ENCODE measurements at places on chromosomes 5 and 9.

DNA sequence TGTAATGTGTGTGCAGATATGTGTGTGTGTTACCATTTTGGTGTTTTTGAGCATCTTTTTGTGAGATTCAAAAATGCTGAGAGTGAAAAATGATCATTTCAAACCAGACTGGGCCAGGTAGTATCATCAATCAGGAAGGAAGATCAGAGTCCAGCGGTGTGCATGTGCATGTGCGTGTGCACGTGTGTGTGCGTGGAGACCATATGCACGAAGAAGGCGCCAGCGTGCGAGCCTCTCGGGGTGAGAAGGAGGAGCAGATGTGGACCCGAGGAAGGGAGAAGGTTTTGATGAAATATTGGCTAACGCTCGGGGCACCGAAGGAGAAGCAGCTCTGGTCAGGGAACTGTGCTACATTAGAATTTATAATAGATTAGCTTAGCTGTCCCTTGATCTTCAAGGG is 516.4 kb downstream of the CCDC171 start:
- no peak for DNase-seq

DNA sequence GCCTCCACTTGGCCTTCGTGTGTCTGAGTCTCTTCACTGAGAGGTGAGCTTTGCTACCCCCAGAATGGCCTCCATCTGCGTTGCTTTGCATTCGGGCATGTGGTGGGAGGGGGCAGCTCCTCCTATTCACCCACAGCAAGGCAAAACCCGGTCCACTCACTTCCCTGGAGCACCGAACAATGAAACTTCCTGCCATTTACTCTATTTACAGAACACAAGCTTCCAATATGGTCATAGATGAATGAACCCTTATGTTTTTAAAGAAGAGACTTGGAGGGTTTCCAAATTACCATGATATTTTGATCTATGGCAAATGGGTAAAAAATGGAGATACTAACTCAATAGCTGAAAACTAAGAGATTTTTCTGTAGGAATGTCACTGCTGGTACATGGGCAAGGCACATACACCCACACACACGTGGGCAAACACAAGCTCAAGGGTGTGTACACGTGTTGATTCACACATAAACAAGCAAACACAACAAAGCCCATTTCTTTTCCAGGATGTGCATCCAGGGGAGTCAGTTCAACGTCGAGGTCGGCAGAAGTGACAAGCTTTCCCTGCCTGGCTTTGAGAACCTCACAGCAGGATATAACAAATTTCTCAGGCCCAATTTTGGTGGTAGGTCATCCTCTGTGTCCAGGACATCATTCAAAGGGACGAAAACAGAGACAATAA is 5.2 kb downstream of the GABRP start:
- DNase-seq = no peak

DNA sequence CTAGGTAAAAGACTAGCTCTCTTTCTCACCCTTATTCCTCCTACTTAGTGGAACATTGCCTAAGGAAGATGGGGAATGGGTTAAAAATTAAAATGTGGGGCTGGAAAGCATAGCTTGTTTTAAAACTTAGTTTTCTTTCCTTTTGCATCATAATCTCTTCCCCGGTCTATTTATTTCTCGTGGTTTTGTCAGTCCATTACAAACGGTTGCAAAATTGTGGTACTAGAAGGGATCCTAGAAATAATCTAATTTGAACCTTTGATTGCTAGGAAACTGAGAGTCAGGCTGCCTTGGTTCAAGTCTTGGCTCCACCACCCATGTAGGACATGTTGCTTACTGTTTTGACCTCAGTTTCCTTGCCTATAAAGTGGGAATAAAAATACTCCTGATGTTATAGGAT is 1.3 kb downstream of the IL31RA start:
- no peak for DNase-seq

DNA sequence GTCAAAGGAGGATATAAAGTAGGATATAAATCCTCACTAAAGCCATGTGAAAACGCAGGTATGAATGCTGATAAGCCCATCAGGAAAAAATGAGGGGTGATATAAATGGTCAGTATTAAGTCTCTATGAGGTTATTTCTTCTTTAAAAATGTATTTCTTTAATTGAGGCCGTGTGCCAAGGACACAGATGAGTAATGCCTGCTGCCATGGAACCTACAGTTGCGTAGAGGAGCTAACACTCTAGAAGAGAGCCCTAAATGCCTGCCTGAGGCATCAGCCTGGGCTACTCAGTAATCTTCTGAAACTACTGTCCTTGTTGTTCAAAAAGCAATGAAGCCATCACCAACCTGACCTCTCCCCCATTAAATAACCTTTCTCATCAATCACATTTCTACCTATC is 84.9 kb downstream of the KLHL3 start:
- DNase-seq = no peak

DNA sequence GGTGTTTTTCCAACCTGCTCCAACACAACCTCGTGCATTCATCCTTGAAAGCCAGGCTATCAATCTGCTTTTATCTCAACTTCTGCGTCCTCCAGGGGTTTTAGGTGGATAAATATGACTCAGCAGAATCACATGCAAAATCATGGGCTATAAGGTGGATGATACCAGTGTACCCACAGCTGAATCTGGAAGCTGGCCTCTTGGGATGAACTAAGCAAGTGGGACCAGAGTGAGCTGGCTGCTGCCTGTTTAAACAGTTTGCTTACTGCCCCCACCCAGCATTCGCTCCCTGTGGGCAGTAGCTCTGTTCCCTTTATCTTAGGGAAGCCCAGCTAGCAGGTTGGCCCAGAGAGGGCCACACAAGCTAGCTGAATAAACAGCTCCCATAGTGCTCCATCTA is 194.0 kb downstream of the CRB2 start:
- no peak for DNase-seq

- no peak for DNase-seq
Observed at GRCh38 chr5:119316086-119316485, 39.7 kb upstream of the TNFAIP8 start.

DNA sequence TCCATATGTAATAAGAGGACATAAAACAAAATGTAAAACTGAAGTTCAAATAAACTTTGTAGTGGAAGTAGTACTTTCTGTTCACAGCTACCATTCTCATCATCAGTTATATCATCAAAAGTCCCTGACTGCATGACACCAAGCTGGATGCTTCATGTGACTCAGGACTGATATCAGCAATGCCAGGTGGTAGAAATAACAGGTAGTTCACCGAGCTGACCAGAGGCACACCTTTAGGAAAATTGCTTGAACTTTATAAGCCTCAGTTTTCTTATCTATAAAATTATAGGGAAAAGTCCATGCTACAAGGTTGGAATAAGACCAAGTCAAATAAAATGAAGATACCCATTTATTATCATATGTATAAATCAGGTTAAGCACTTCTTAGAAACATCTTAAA is 124.9 kb upstream of the PTGER4 start:
- no peak for DNase-seq

- peak; percentile 32 for DNase-seq
Observed at GRCh38 chr5:178069909-178070308, 43.4 kb upstream of the N4BP3 start.

GRCh38 chr5:143168171-143168741 is 235.2 kb downstream of the NR3C1 start:
- no peak for DNase-seq

DNA sequence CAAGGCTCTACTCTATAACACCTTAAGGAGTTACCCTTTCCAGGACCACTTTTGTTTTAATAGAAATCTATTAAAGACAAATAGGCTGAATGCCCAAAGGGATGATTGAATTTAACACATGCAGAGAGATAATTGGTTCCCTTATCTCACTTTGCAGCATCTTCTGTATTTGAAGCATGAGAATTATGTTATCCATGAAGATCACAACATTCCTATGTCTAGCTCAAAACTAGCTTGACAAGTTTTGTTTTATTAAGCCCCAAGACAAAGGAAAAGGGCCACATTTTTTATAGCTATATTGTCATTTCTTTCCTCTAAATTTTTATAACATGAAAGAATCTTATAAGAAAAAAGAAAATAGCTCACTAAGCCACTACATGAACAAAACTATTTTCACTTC is 57.9 kb upstream of the FTMT start:
- DNase-seq = no peak

DNA sequence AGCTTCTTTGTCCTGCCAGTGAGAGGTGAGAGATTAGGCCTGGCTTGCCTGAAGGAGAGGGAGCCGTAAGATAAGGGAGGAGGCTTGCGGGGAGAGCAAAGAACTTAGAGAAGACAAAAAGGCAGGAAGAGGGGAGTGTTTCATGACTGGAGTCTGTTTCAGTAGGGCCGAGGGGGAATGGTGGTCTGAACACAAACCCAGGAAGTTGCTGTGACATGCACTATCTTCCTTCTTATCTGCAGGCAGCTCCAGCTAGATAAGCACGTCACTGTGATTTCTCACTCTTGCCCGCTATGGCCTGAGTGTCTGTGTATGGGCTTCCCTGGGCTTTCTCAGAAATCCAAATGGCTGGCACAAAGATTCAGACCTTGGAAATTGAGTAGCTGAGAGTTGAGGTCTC is 307.5 kb upstream of the CLINT1 start:
- no peak for DNase-seq

- no peak for DNase-seq
Observed at GRCh38 chr9:131422241-131422792, 28.4 kb downstream of the PRRC2B start.

DNA sequence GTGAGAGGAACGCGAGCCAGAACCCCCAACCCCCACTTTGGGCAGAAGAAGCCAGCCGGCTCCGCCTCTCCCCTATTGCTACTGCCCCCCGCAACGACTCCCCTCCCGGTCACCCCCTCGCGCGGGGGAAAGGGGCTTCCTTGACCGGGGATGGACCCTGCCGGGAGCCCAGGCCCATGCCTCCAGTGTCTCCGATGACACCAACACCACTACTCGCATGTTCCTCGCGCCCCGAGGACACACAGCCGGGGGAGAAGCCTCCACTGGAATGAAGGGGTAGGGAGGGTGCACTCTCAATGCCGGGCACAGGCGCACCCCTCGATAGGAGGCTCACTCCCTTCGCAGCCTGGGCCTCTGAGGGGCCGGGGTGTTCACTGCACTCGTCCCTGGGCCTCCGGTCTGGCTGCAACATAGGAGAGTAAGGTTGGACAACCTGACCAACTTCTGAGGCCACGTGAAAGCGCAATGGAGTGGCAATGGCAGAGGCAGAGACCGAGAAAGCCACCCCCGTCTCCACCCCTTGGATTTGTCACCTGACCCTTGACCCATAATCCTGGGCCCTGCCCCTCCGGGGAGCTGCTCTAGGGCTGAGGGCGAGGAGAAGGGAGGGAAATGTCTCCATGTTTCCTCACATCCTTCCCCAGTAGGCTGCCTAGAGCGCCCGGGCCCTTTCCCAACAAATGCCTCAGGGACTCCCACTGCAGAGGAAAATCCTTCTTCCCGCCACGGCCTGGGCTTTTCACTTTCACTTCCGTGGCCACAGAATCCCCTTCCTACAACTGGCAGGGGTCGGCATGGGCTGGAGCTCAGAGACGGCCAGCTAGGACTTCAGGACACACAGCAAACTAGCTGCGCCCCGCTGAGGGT is 1.1 kb upstream of the CNTFR start:
- no peak for DNase-seq

DNA sequence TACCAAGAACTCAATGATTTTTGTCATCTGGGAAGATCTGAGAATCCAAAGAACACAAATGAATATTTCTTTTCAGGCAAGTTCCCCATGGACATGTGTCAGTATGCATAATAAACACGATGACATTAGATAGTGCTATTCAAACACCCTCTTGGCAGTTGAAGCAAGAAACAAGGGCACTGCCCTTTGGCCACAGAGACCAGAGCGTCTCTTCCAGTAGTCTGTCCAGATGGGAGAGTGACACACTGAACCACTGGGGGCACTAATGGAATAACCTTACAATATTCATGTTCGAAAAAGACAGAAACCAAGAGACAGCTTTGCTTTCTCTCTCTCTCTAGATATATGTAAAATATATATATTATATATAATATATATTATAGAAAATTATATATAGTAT is 301.9 kb downstream of the CTNND2 start:
- no peak for DNase-seq

GRCh38 chr9:124818431-124819281 is 34.6 kb upstream of the WDR38 start:
- no peak for DNase-seq

DNA sequence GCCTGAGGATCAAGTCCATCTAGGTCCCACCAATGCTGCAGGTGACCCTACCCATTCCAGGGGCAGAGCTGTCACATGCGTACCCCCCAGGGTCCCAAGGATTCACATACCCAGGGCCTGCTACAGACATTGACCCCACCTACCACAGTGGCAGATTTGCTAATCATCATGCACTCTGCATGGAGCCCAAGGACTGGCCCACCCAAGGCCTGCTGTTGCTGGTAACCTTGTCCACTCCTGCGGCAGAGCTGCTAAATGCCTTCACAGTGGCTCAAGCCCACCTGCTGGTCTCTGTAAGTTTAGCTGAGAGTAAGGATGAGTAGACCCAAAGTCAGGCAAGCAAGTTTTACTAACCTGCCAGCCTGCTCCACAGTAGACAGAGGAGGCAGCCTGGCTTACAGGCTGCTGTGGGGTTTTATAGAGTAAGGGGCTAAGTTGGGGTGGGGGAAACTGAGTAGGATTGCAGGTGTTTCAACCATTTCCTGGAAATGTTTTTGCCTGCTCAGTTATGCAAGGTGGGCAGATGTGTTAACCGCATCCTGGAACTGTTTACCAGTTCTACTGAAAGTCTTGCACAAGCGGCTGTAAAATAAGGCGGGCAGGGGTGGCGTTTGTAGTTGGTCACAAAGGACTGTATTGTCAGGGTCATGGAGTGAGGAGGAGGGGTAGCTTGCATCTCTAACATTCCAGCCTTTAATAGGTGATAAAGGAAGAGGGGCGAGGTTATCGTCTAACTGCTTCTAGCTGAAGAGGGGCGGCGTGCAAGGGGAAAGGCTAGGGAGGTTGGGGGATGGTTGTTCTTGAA is 2163.5 kb upstream of the WWC1 start:
- DNase-seq = no peak

- DNase-seq = peak; percentile 55
Observed at GRCh38 chr9:128098297-128099230, 29.0 kb downstream of the PTGES2 start.

DNA sequence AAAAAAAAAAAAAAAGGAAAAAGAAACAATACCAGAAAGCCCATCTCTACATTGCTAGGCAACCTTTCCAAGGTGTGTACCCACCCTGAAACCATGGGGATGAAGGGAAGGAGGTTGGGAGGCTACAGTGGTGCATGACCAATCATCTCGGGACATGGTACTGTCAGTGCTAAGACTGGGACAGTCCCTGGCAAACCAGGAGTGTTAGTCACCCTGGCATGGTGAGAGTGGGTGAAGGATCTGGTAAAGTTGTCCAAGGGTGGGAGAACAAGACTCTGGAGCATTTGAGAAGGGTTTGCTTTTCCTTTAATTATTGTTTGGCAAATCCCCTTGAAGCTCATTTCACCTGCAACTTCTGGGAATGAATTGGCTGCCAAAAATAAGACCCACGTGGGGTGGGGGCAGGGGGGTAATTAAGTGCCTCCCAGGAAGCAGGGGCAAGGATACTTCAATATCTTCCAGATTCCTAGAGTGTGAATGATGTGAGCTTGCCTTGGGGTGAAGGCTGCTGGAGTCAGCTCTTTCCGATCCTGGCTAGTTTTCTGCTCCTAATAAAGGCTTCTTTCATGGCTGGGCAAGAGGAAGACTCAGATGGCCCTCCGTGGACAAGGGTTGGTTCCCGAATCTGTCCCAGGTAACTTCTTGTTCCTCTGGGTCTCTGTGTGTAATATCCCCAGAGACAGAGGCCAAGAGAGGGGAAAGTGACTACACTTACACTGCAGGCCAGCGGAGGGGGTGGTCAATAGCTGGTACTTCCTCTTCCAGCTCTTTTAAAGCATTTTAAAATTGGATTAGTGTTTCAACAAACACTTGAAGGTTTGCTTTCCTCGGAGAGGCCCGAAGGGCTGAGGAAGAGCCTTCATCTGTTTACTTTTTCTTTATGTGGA is 61.6 kb upstream of the SPRY4 start:
- no peak for DNase-seq

All from CD4-positive, alpha-beta T cell treated with Interleukin-17A for 1 hour (primary cell).